Activated naive CD4-positive, alpha-beta T cell (primary cell): ENCODE measurements at places on chromosomes 13 and 19.

DNA sequence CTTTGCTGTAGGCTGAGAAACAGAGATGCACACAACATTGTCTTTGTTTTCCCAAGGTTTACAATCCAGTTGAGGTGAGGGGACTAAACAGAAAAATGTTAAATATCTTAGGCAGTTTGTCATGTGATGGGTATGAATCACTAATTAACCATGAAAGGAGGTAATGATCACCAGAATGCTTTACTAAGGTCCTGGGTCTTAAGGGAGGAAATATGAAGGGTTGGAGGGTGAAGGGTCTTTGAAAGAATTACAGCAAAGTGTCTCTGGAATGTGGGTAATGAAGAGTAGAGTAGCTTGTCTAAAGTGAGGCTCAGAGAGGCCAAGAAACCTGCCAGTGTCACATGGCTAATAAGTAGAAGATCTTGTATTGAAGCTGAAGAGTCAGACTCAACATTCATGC is 19.0 kb downstream of the BIVM start:
- no peak for DNase-seq

- DNase-seq = no peak
Observed at GRCh38 chr19:48630296-48631063, 6.7 kb downstream of the DBP start.

DNA sequence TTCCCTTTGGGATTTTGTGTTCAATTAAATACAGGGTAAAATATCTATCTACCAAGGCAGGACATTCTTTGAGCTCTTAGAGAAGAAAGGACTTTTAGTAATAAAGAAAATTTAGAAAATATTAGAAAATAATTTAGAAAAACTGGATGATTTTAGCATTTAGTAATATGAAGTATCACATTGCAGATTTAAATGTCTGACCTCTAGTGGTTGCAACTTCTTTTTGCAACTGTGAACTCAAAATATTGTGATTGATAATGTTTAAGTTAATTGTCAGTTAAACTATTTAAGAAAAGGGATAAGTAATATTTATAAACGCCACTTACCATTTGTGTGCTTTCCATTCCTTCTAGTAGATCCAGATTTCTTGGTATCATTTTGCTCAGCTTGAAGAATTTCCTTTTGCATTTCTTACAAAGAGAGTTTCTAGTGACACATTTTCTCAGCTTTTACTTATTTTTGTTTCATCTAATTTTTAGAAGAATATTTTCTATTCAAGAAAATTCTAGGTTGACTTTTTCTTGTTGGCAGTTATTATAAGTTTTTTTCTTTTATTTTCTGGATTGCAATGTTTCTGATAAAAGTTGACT is 10.3 kb upstream of the POSTN start:
- no peak for DNase-seq

DNA sequence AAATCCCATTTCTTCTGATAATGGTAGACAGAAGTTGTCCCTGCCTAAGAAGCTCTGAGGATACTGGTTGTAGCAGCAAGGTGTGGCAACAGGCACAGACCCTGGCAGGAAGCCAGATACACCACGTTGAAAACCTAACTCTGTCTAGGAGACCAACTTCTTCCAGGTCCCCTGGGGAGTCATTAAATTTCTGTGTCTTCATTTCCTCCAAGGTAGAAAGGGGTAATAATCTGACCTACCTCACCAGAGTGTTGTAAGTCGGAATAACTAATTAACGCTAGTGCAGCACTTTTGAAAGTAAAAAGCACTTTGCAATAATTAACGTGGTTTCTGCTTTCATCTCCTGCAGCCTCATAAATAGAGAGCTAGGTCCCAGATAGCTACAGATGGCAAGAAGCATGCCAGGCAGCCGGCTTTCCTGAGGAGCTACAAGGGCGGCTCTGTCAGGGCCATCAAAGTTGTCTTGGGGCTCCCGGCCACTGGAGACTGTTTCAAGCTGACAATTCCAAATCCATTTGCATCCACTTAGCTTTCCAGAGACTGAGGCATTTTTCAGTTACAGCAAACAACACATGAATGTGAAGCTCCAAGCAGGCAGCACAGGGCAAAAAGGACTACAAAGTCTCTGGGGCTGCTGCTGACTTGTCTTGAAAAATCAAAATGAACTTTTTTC is 176.2 kb downstream of the FOXO1 start:
- DNase-seq = peak; percentile 38

- no peak for DNase-seq
Observed at GRCh38 chr13:101703081-101703480, 250.6 kb downstream of the ITGBL1 start.

DNA sequence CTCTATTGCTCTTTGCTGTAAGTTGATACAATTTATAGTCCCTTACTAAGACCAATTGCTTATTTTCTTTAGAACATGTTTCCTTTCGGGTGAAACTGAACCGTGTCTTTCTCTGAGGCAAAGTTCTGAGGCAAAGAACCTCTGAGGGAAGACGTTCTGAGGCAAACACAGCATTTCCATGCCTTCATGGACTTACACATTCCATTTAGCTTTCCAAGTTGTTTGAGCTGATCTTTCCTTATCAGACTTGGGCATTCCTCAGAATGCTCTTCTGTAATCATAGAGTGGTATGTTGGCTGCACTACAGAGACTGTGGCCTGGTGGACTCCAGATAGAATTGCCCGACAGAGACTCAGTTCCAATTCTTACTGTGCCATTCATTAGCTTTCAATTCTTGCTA is 579.1 kb downstream of the KCTD12 start:
- DNase-seq = no peak

DNA sequence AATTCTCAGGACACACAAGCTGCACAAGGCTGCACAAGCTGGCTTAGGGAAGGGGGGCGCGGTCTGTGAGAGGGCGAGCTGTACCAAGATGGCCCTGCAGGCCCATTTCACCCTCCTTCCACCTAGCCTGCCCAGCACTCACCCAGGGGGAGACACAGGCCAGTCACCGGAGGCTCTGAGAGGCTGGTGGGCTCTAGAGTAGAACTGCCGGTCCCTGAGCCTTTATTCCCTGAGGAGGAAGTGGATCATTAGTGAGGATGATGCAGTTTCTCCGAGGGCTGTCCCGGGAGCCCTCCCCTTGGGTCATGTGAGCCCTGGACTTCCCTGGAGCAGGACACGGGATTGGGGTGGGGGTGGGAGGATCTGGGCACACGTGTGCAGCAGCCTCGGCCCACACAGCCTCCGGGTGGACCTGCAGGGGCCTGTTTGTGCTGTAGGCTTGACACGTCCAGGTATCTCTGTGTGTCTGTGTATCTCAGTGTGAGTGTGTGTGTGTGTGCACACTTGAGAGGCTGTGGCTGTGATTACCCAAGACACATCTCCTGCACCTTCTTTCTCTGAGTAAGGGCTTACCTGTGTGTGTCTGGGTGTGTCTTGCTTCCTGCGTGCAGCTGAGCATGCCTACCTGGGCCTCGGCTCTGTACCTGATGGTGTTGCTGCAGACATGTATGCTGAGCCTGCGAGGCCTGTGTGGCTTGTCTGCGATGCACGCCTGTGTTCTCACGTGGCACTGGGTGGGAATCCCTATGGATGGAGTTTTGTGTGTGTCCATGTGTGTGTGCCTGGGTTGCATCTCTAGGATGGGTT is at the start of gene ACP5:
ACP5 (minus strand) TSS at position 195 of the 807 bp plus-strand sequence. CDS start 328 bp downstream, outside the sequence.
- no peak for DNase-seq

GRCh38 chr13:107808389-107808788 is 406.9 kb downstream of the LIG4 start:
- DNase-seq = no peak

DNA sequence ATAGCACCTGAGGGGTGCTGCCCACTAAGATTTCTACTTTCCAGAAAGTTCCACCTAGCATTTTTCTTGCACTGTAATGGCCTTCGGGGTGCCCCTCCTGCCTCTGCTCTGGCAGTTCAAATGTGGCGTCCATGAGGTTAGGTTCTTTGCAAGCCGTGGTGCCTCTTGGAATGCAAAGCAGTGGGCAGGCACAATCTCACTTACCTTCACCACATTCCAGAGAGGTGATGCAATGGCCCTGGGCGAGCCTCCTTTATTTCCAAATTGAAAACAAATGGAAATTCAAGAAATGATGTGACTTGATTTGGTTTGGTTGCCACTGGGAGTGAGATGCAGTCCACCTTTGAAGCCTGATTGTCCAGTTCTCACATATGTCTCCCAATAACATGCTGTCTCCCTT is 46.9 kb downstream of the FGF9 start:
- no peak for DNase-seq

GRCh38 chr13:111270765-111271698 is 49.4 kb upstream of the TEX29 start:
- no peak for DNase-seq

DNA sequence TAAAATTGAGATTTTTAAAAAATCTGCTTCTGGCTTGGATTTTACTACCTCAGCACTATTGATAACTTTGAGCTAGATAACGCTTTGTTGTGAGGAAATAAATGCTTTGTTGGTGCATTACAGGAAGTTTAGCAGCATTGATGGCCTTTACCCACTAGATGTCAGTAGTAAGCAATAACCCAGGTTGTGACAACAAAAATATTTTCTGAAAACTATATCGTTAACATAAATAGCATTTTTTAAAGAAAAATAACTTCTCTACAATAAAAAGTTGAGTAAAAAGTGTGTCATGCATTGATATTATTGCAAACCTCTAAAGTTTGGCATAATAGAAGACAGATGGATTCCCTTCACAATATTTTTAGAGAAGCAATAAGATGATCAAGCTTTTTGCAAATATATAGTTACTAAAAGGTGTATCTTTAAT is 1246.5 kb downstream of the UQCRFS1 start:
- DNase-seq = no peak

DNA sequence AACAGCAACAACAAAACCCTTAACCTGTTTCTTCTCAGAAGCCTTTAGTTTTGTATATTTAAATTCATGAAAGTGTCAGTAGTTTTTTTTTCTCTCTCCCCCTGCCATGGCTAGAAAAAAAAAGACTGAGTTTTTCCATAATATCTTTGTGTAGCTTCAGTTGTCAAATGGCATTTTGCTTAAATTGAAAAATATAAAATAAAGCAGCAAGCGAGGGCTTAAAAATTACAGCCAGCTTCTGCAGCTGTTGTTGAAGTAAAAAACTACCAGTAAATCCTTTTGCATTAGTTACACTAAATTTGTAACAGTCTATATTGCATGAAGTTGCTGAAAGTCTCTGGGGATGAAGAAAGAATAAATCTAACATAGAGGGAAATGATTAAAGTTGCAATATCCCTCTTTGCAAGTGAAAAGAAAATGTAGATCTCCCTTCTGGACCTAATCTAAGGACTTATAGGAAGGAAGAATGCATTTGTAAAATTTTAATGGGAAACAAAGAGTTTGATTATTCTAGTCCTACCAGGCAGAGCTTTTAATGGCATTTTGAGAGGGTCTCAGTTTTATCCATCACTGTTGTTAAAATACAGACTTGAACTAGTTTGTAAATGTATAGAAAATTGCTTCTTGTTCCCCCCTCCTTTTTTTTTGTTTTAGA is 215.7 kb downstream of the ATP8A2 start:
- DNase-seq = no peak

DNA sequence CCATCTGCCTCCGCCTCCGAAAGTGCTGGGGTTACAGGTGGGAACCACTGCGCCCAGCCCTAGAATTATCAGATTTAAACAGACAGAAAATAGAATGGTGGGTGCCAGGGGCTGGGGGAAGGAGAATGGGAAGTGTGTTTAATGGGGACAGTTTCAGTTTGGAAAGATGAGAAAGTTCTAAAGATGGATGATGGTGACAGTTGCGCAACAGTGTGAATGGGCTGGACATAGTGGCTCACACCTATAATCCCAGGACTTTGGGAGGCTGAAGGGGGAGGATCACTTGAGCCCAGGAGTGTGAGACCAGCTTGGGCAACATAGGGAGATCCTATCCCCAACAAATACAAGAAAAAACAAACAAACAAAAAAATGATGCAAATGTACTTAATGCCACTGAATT is 15.9 kb downstream of the KANK2 start:
- no peak for DNase-seq

DNA sequence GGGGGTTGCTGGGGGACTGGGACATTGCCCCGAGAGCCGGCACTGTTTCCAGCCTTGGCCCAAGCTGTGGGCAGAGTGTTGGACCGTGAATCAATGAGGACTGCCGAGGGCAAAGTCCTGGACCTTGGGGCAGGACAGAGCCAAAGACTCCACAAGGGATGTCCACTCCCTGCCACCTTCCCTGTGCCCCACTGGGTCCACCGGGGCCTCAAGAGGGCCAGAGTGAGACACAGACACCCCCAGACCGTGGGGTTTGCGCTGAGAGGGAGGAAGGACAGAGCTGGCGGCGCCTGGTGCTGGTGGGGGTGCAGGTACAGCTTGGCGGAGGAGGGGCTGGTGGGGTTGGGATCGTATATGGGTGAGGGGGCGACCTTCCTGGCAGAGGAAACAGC is 11.8 kb downstream of the MAST3 start:
- DNase-seq = no peak

- no peak for DNase-seq
Observed at GRCh38 chr13:40576369-40576768, 90.1 kb downstream of the FOXO1 start.

DNA sequence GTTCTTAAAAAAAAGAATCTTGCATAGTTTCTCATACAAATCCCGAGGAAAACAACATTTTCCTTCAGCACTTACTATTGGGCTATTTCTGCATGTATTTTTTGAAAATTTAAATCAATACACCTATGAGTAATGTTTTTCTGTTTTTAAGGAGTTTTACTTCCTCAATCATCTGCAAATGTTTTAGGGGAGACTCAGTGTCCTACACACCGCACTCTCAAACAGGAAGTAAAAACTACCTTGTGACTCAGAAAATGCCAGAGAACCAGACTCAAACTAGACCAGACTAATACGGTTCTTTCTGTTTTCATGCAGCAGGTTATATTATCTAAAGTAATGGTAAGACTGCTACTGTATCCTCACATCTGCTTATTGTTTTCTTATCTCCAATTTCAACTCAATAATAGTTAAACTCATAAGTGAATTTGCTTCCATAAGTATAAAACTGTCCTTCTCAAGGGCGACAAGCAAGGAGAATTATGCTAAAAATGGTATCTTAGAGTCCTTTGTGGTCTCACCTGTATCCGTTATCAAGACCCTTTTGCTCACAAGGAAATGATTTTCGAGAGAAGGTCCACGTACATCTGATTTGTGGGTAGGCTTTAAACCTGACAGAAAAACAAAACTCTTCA is 52.5 kb downstream of the FLT3 start:
- DNase-seq = no peak

DNA sequence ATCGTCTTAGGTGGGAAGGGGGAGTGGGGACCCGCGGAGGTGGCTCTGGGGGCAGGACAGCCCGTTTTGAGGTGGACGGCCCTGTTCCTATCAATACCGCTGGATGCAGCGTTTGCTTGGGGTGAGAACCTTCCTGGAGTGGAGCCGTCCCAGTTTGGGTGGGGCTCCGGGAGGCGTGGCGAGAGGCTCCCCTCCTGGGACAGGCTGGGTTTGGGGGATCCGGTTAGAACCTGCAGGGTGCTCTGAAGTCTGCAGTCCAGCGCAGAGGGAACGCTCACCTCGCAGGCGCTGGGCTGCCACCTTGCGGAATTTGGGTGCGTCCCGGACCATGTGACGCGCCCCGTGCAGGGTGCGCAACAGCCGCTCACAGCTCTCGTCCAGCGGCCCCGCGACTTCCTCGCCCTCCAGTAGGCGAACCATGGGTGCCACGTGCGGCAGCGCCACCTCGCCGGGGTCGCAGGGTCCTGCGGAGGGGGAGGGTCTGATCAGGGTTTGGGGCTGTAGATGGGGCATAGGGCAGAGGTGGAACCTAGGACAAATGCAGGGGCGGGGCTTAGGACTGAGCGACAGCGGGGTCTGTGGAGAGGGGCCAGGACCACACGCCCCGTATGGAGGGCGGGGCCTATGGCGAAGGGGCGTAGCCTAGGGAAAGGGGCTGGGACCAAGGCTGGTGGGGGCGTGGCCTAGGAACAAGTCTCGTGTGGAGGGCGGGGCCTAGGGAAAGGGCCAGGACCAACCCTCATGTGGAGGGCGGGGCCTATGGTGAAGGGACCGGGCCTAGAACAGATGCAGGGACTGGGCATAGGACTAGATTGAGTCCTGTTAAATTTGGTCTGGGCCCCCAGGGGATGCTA is 13.8 kb downstream of the SH2D3A start:
- peak; percentile 55 for DNase-seq
